ENCODE measurements at places on chromosomes 2 and 18. TPM values are rescaled to one million over a fixed set of nuclear protein-coding genes. Genes with fewer than 3 reads are reported as not detected.

COL6A3 gene
- polyA plus RNA-seq: 522 TPM

ARL5A gene
- polyA plus RNA-seq: 9.3 TPM

PTGR3 gene
- polyA plus RNA-seq: 63.0 TPM

- DNase-seq: no peak
These were observed 87.0 kb upstream of the LRP1B start for GRCh38 chr2:142217804-142218203.

DNA sequence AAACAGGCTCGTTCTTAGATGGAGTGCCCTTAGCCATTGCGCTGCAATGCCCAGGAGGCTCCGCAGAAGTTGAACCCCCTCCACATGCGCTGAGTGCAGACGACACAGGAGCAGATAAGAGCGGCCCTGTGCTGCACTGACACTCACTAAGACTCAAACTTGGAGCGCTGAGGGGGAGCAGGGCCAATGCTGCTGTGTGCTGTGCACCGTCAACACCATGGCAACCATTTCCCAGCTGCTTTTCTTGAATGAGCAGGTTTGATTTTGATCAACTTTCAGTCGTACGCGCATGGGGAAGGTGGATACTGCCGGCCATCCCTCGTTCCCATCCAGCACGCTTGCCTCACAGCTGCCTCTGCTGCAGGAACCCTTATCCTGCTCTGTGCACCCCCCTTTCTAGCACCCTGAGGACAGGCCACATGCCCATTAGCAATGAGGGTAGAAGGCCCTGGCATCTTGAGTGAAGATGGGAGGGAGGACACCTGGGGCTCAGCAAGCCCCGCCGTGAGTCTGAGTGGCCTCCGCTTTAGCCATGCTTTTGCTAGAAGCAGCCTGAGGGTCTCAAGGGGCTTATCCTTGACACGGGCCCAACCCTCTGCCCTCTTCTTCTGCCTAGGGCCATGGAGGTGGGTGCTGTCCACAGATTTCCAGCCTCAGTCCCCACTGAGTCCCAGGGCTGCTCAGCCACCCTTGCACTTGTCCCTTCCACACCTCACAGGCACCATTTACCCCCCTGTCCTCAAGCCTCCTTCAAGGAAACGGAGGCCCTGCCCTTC, 271.9 kb downstream of the PHLPP1 start:
- DNase-seq: no peak

- no peak for DNase-seq
These were observed 93.0 kb upstream of the SMAD2 start for GRCh38 chr18:48023334-48024008.

DNA sequence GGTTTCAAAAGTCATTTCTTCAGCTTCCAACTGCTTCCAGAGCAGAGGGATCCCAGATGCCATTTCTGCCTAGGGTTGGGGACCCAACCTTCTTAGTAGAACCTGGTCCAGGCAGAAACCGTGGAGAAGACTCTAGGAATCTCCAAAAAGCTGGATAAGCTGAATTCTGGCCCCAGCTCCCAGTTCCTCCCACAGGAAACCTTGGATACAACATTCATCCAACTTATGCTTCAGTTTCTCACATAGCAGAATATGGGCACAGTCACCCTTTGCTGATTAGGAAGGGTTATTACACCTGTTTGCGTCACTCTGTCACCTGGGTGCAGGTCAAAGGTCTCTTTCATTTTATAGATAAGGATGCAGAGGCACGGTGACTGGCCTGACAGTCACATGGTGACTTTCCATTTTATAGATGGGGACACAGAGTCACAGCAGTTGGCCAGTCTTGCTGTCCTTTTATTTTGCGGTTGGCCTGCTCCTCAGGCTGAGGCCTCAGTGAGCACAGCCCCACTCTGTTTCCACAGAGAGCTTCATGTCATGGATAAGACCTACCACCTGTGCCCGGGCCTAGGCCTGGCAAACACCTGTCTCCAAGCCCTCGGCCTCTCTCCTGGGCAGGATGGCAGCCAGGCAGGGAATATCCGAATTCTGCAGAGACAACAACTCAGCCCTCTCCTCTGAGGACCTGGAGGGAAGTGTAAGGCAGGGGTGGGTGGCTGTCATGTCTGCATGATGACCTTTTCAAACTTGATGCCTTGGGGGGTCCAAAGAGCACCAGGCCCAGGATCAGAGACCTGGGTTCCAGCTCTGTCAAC, 148.8 kb downstream of the SMAD7 start:
- DNase-seq: no peak

GRCh38 chr2:185522472-185522871, 216.1 kb upstream of the FSIP2 start:
- DNase-seq: no peak

GRCh38 chr18:61400016-61400635, 66.9 kb downstream of the CDH20 start:
- DNase-seq: no peak
